Left lobe of liver (tissue), 2 donors: ENCODE measurements at places on chromosomes 3 and 15.

GRCh38 chr15:88664151-88664778 is 25.4 kb downstream of the ISG20 start:
- DNase-seq = no peak

- DNase-seq = no peak
Observed at GRCh38 chr3:148906667-148907066, 41.6 kb downstream of the CPA3 start.

- no peak for DNase-seq
Observed at GRCh38 chr15:44308415-44308814, 19.9 kb downstream of the GOLM2 start.

DNA sequence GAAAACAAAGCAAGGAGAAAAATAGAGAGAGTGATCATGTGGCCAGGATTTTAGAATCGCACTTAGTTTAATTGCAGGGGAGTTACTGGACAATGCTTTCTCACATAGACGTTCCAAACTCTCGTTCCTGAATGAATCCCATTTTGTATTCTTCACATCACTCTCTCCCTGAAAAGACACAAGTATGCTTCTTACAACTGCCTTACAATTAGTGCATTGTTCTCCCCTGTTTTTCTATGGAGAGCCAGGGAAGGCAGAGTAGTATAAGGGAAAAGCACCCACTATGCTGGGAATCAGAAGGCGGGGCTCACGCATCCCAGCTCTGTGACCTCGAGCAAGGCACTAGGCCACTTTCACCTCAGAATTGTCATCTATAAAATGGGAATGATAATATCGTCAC is 14.4 kb downstream of the TMOD2 start:
- no peak for DNase-seq

DNA sequence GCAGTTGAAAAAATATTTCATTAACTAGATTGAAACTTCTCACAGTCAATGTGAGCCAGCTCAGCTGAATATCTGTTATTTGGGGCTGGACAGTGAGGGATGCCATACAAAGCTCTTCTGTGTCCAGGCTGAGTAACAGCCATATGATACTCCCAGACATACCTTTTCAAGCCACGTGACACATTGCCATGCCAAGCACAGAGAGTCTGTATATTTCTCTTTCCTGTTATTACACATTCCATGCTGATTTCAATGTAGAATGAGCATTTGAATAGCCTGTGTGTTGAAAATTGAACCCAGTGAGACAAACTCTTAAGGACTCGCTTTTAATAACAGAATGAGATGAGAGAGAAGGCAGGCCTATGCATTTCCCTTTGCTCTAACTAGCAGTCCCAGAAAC is 334.7 kb upstream of the RASGRP1 start:
- no peak for DNase-seq

- no peak for DNase-seq
Observed at GRCh38 chr3:100210772-100211135, 50.0 kb upstream of the TBC1D23 start.

DNA sequence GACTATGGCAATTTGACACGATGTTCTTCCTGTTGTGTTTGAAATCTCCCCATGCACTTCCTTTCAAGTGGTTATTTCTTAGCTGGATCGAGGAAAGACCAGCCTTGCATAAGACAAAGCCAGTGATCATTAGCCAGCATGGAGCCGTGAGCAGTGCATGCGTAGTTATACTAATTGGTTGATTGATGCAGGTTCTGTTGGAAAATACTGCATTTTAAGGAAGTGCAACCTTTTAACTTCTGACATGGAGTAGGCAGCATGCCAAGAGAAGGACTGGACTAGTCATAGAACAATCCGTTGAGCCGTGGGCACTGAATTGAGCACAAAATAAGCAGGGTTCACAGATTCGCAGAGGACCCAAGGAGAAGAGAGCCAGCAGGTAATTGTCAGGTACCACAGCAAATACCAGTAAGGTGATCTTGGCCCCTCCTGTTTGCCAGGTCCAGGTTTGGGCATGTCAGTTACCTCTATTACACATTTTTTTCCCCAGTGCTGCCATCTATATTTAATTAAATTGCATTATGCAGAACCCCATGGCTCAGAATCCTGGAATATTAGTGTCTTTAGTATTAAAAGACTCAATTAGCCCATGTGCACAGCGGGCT is 29.0 kb upstream of the BCL6 start:
- no peak for DNase-seq

- DNase-seq = no peak
Observed at GRCh38 chr3:27317096-27317495, 52.1 kb downstream of the NEK10 start.

DNA sequence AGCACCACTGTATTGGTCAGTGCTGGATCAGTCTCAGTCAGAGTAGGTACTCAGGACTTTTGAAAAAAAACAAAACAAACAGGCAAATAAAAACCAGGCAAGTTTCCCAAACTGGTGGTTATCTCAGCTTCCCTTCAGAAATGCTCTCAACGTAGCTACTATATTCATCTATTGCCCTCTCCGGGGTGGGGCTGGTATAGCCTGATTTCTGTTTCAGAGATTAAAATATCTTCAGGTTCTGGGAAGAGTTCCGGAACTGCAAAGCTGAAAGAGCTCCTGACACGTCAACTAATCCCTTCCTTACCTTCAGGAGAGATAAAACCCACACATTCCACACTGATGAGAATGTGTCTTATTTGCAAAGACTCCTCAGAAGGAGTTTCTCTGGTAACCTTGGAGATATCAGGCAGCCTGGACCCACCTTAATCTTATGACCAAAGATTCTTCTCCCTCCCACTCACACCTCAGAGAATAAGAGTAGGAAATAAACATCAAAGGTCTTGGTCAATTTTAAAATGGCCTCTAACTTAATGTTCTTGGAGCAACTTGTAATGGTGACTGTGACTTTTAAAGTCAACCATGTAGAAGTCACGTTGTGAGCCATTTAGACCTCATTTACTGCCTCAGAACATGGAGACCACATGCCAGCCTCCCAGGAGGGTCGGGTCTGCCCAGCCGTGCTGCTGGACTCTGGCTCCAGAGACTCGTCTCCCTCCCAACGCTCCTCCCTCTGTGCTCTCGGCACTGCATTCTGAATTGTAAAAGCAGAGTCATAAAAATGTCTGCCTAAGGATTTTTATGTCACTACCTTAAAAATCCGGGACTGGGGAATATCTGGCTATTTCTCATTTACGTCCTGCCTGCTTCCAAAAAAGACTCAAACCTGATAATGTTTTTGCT is 53.8 kb downstream of the CDCP1 start:
- DNase-seq = no peak

DNA sequence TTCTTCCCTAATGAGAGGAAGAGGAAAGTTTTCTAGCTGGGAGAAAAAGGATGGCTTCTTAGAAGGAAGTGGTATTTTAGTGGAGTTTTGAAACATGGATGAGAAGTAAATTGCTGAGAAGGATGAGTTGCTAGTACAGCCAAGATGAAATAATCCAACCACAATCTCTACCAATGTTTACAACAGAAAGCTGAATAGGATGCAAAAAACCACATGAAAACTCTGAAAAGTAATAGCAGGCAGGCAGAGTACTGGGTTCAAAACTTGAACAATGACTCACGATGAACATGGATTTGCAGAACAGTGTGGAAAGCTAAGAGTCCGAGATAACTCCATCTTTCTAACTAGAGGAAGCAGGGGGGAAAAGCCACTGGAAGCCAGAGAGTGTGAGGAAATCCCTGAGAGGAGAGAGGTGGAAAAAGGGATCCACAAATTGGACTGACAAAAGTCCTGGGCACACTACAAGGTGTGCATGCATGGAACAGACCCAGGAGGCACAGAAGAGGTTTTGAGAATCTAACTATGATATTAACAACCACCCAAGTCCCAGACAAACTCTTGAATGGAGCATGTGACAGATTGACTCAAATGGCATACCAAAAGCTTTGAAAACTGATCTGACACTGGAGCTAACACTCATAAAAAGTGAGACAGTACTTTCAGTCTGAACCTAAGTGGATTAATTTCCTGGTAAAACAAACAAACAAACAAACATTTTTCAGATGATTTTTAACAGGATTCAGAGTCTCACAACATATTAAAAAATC is 76.7 kb downstream of the ST6GAL1 start:
- DNase-seq = no peak

DNA sequence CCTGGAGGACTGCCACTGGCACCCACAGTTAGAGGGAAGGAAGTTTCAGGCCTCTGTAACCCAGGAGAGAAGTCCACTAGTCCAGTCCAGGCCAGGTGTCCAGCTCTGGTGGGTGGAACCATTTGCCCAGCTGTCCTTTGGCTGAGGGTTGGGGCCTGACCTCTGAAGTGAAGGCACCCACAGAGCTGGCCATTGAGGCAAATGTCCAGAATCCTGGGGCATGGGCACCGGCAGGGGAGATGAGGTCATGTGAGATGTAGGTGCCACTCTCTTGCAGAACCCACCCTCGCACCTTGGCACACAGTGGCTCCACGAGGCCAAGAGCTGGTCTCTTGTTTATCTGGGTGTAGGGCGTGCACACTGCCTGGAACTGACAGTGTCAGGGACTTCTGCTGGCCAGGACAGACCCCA is 162.8 kb downstream of the SMAD6 start:
- DNase-seq = peak; percentile 42

GRCh38 chr3:110550511-110550910 is 521.1 kb upstream of the NECTIN3 start:
- DNase-seq = no peak

- DNase-seq = no peak
Observed at GRCh38 chr15:65868546-65869125, 655 bp upstream of the RAB11A start.

GRCh38 chr3:156762631-156763185 is 63.4 kb upstream of the LEKR1 start:
- DNase-seq = no peak
